A172 (cell line): ENCODE measurements at places on chromosomes 5 and 9. TPM values are rescaled to one million over a fixed set of nuclear protein-coding genes. Genes with fewer than 3 reads are reported as not detected.

The OR1J2 gene
- not detected in 2 replicates for total RNA-seq

The STOM gene
- 110 and 157 TPM in 2 replicates for total RNA-seq

The TSSK1B gene
- total RNA-seq: not detected in 2 replicates

The ROR2 gene
- total RNA-seq: 0.36 TPM in 1 of 2 replicates, not detected in the other

The SH2D3C gene
- 1.7 and 2.1 TPM in 2 replicates for total RNA-seq

The CD274 gene
- 1.4 and 2.2 TPM in 2 replicates for total RNA-seq

The BTNL8 gene
- 0.71 TPM in 1 of 2 replicates, not detected in the other for total RNA-seq

The WHRN gene
- 2.0 and 2.1 TPM in 2 replicates for total RNA-seq

The CHSY3 gene
- 2.4 and 2.8 TPM in 2 replicates for total RNA-seq

The PTGR1 gene
- total RNA-seq: 12.1 and 13.0 TPM in 2 replicates

The VCAN gene
- 22.3 and 31.7 TPM in 2 replicates for total RNA-seq

The GPR151 gene
- not detected in 2 replicates for total RNA-seq

The LRRC14B gene
- not detected in 2 replicates for total RNA-seq

The TNFAIP8 gene
- 13.7 and 18.0 TPM in 2 replicates for total RNA-seq

The IL31RA gene
- total RNA-seq: 1.6 and 2.6 TPM in 2 replicates

The NPM1 gene
- 2,482 and 3,666 TPM in 2 replicates for total RNA-seq

The GRM6 gene
- not detected in 2 replicates for total RNA-seq

The RFESD gene
- total RNA-seq: 5.3 and 7.1 TPM in 2 replicates

The LRRC70 gene
- total RNA-seq: 0.36 and 1.4 TPM in 2 replicates

The SPRY4 gene
- total RNA-seq: 1.9 and 6.7 TPM in 2 replicates

The RNF180 gene
- 0.48 and 0.96 TPM in 2 replicates for total RNA-seq

The KLHL9 gene
- 37.1 and 41.6 TPM in 2 replicates for total RNA-seq

The JAKMIP2 gene
- 12.5 and 15.6 TPM in 2 replicates for total RNA-seq

The SLC6A7 gene
- not detected in 2 replicates for total RNA-seq

The ALDH7A1 gene
- 23.3 and 42.4 TPM in 2 replicates for total RNA-seq

The GABBR2 gene
- total RNA-seq: 0.69 and 0.74 TPM in 2 replicates

The ACOT12 gene
- total RNA-seq: not detected in 2 replicates

The IL13 gene
- not detected in 2 replicates for total RNA-seq

The CNTNAP3B gene
- total RNA-seq: 2.3 and 4.0 TPM in 2 replicates

The IL17B gene
- not detected in 2 replicates for total RNA-seq

The PCDHB16 gene
- 4.2 and 7.9 TPM in 2 replicates for total RNA-seq

The SERF1B gene
- total RNA-seq: 29.3 and 29.5 TPM in 2 replicates

The MLANA gene
- not detected in 2 replicates for total RNA-seq

The ARL14EPL gene
- total RNA-seq: 0.96 and 1.0 TPM in 2 replicates

The PCDHGA12 gene
- 0.31 TPM in 1 of 2 replicates, not detected in the other for total RNA-seq

The FBP1 gene
- total RNA-seq: 0.12 TPM in 1 of 2 replicates, not detected in the other

The OCLN gene
- total RNA-seq: 3.2 and 6.5 TPM in 2 replicates
